ENCODE measurements at places on chromosomes 1 and 21. TPM values are rescaled to one million over a fixed set of nuclear protein-coding genes. Genes with fewer than 3 reads are reported as not detected.

DNA sequence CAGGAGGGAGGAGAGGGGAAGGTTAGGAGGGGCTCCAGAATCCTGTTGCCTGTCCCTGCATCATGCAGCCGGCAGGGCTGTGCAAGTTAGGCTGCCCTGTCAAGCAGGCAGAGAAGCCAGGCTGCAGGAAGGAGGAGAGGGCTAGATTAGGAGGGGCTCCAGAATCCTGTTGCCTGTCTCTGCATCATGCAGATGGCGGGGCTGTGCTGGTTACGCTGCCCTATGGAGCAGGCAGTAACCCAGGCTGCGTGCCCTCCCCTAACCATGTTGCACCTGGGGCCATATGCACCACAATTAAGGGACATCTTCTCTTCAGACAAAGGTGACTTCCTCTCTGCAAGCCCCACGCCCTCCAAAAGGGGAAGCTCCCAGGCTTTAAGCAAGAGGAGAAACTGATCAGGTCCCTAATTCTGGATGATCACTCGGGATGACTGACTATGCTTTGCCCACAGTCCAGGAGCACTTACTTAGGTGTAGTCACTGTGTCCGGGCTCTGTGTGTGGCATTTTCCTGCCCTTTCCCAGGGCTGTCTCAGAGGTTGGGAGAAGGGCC is 457.4 kb downstream of the SETD4 start:
- no peak for DNase-seq
- no peak overlapping the region for H3K4me3 ChIP-seq
- no peak overlapping the region for H3K27ac ChIP-seq
- H3K36me3 ChIP-seq: no peaks in the 10 kb centered on the region
- no peaks in the 10 kb centered on the region for H3K27me3 ChIP-seq

- no peaks in the 10 kb centered on the region for H3K4me1 ChIP-seq
- DNase-seq: peak; percentile 70
- H3K4me3 ChIP-seq: no peak overlapping the region
- H3K36me3 ChIP-seq: no peaks in the 10 kb centered on the region
- no peaks in the 10 kb centered on the region for H3K27me3 ChIP-seq
These were observed 8.6 kb downstream of the HJV start for GRCh38 chr1:146012703-146013558.

- H3K36me3 ChIP-seq: no peaks in the 10 kb centered on the region
- peaks cover 9% of the 10 kb centered on the region for H3K27me3 ChIP-seq
- peak; percentile 61 for DNase-seq
- H3K4me3 ChIP-seq: no peak overlapping the region
- H3K27ac ChIP-seq: no peak overlapping the region
- H3K4me1 ChIP-seq: no peaks in the 10 kb centered on the region
These were observed 65.5 kb upstream of the CR1L start for GRCh38 chr1:207579436-207579799.

DNA sequence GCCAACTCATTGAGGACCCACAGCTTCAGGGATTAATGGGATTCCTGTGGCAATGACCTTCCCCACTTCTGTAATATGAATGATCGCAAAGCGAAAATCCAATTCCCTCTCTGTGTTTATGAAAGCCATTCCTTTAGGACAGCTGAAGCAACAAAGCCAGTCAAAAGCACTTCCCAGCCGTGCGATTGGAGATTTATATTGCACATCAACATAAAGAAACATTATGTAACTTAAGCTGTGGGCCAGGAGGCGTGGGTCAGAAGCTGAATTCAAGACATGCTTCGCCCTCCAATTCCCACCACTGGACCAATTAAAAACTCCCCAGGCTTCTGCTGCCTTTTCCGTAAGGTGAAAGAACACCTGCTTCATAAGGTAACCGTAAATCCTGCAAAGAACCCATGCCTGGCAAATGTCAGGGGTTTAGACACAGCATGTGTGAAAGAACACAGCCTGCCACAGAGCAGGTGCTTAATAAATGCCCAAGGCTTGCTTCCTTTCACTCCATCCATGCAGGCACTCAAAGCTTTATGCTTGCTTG is 138.9 kb upstream of the SOD1 start:
- no peaks in the 10 kb centered on the region for H3K27me3 ChIP-seq
- no peak for DNase-seq
- no peaks in the 10 kb centered on the region for H3K36me3 ChIP-seq
- no peak overlapping the region for H3K4me3 ChIP-seq

Gene SPRR2G
- not detected for polyA plus RNA-seq

DNA sequence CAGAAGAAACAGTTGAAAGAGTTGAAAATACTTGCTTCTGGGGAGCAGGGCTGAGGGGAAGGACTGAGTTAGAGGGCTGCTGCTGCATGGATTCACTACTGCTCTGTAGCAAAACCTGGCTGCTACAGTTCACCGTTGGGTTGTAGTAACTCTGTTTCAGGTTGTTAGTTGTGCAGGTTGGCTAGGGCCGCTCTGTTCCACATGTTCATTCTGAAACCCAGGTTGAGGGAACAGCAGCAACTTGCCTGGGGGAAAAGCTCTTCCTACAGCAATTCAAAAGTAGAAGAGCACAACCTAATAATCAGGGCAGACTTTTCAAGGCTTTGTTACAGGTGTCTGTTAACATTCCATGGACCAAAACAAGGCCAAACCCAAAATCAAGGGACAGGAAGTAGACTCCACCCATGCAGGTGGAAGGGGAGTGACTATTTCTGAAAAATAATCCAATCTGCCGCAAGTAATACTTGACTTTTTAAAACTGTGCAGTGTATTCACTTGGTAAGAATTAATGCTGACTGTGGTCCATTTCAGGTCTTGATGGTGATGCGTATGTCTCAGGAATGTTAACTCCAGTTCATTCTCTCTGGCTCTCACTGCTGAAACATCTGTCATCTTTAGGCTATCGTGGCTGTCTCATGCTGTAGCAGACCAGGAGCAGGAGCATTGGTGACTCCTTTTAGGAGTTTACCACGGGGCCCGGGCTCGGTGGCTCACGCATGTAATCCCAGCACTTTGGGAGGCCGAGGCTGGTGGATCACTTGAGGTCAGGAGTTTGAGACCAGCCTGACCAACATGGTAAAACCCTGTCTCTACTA is 5.1 kb upstream of the PARK7 start:
- no peaks in the 10 kb centered on the region for H3K36me3 ChIP-seq
- peaks cover 5% of the 10 kb centered on the region for H3K4me1 ChIP-seq
- no peak overlapping the region for H3K4me3 ChIP-seq
- no peak for DNase-seq
- no peaks in the 10 kb centered on the region for H3K27me3 ChIP-seq

GRCh38 chr1:183993132-183993531 is 44.4 kb downstream of the COLGALT2 start:
- no peak overlapping the region for H3K27ac ChIP-seq
- no peaks in the 10 kb centered on the region for H3K27me3 ChIP-seq
- H3K36me3 ChIP-seq: no peaks in the 10 kb centered on the region

DNA sequence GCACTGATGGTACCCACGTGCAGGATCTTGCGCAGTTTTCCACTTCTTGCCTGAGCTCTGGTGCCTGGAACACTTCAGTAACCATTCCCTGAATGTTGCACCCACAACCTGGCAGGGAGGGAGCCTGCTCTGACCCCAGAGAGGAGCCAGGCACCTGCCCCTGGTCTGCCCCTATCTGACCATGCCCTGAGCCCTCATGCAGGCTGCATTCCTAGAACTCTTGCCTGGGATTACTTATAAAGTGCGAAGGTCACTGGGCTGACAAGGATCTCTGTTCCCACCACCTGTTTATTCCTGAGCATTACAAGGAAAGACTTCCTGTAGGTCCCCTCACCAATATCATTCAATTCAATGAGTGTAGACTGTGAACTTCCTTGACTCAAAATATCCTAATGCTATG is 191.9 kb upstream of the FMN2 start:
- peak; percentile 16 for DNase-seq
- no peak overlapping the region for H3K27ac ChIP-seq
- no peaks in the 10 kb centered on the region for H3K4me1 ChIP-seq
- H3K36me3 ChIP-seq: no peaks in the 10 kb centered on the region

Gene TMEM54
- 221 TPM for polyA plus RNA-seq

- no peak overlapping the region for H3K4me3 ChIP-seq
- no peak for DNase-seq
- H3K36me3 ChIP-seq: no peaks in the 10 kb centered on the region
- H3K27me3 ChIP-seq: no peaks in the 10 kb centered on the region
These were observed 585.6 kb downstream of the PTBP2 start for GRCh38 chr1:97307151-97307550.

DNA sequence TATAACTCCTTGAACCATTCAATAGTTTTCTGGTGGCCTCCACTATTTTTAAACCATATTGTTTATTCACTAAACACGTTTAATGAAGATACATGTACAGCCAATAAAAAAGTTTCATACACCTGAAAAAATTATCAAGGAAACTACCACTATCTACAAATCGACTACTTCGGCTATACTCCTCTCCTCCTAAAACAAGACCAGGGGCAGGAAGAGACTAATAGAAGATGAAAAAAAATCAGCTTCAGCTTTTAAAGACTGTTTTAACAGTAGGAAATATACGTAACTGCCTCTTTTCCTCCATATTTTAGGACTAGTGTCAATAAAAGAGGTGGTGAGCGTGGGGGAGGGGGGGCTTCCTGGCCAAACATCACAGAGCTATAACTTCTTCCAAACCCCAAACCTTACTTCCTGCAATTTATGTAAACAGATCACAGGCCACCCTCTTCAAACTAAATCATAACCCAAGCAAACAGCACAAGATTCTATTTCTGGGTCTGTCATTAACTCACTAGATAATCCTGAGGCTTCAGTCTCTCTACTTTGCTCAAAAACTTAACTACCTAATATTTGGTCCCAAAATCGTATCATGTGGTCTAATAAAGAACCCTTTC is 15.1 kb downstream of the FOXJ3 start:
- H3K36me3 ChIP-seq: peaks cover 3% of the 10 kb centered on the region
- H3K4me1 ChIP-seq: peaks cover 12% of the 10 kb centered on the region
- H3K27ac ChIP-seq: peak overlapping the region; percentile 7
- H3K4me3 ChIP-seq: no peak overlapping the region
- DNase-seq: no peak

Gene MPL
- polyA plus RNA-seq: not detected

DNA sequence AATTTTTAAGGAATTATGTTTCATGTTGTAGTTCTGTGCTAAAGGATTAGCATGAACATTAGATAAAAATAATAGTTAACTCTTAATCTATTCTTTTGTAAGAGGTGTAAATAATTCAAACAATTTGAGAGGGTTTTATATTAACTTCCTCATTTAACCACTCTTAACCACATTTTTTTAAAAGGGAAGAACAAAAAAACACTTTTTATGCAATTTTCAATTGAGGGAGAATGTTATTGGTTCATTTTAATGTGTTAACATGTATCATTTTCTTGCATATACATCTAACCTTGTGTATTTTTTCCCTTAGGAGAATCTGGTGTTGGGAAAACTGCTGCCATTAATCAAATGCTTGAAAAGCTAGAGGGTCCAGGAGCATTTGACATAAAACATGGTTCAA is 169.0 kb downstream of the LBR start:
- H3K4me3 ChIP-seq: no peak overlapping the region
- H3K27me3 ChIP-seq: no peaks in the 10 kb centered on the region

- no peak overlapping the region for H3K27ac ChIP-seq
- no peaks in the 10 kb centered on the region for H3K27me3 ChIP-seq
- H3K4me3 ChIP-seq: no peak overlapping the region
- H3K4me1 ChIP-seq: no peaks in the 10 kb centered on the region
- no peaks in the 10 kb centered on the region for H3K36me3 ChIP-seq
These were observed 3.2 kb downstream of the CDKN2C start for GRCh38 chr1:50973255-50973654.

DNA sequence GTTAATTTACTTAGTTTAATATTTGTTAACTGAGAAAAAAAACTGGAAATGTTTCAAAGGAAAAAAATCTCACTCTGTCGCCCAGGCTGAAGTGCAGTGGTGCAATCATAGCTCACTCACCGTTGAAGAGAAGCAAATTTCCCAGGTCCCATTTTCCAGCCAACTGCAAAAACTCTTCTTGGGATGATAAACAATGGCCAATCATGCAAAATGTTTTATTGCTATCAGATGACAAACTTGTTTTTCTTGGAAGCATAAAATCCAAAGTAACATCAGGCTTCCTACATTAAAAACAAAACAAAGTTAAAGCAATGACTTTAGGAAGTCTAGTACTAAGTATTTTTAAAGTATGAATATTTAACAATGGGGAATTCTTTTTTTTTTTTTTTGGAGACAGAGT is 84.9 kb downstream of the LYST start:
- no peak overlapping the region for H3K27ac ChIP-seq
- no peaks in the 10 kb centered on the region for H3K36me3 ChIP-seq
- DNase-seq: no peak
- no peak overlapping the region for H3K4me3 ChIP-seq
- H3K27me3 ChIP-seq: no peaks in the 10 kb centered on the region
- H3K4me1 ChIP-seq: no peaks in the 10 kb centered on the region

DNA sequence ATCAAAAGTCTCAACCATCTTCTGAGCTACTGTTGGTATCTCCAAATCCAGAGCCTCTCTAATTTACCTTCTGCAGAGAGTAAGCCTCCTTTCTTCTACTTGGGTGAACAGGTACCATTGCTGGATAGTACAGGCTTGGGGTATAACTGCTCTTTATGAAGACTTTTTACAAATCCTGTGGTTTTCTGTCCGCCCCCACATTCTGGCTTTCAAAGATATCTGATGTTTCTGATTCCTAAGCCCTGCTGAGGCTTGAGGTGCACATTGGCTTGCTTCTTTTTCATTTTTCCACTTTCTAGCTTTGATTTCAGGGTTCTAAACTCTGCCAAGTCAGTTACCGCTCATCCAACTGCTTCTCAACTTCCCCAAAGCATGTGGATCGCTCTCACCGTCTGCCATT is 37.1 kb downstream of the TENT5C start:
- H3K4me3 ChIP-seq: no peak overlapping the region
- peak overlapping the region; percentile 28 for H3K27ac ChIP-seq
- H3K36me3 ChIP-seq: no peaks in the 10 kb centered on the region
- H3K4me1 ChIP-seq: no peaks in the 10 kb centered on the region

DNA sequence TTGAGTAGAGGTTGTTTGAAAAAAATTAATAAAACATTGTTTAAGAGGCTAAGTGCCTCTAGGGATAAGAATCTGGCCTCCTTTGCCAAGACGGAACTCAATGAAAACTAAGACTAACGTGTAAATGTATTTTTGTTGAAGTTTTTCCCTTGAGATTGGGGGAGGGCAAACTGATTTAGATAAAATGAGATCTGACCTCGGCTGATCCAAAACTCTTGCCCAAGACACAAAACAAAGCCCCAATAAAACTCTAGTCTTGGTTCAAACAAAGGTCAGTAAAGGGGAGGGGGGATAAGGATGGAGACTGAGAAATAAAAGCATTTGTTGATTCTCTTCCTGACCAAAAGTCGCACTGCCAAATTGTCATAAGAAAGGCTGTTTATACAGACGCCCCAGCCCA is 134.8 kb upstream of the DPT start:
- H3K27ac ChIP-seq: no peak overlapping the region
- H3K4me1 ChIP-seq: no peaks in the 10 kb centered on the region
- no peaks in the 10 kb centered on the region for H3K27me3 ChIP-seq

Gene SPRR4
- polyA plus RNA-seq: not detected

DNA sequence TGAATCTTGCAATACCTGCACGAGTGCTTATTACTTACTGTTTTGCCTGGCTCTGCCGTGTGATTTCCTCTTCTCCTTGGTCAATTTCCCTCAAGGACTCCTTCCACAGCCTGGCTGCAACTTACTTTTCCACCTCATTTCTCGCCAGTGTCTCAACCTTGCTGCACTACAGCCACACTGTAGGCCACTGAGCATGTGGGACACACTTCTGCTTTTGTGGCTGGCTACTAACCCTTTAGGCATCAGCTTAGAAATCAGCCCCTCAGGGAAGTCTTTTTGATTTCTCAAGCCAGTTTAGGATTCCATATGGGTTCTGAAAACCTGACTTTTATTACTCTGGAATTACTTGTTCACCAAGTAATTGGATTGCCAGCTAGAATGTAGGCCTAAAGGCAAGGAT is 5.2 kb upstream of the DMRTB1 start:
- no peak overlapping the region for H3K27ac ChIP-seq
- peaks cover 3% of the 10 kb centered on the region for H3K27me3 ChIP-seq
- no peaks in the 10 kb centered on the region for H3K4me1 ChIP-seq
- H3K4me3 ChIP-seq: no peak overlapping the region

Gene RHD
- 0.93 TPM for polyA plus RNA-seq
